ENCODE measurements at places on chromosomes 3 and 15.

GRCh38 chr15:68010361-68011153 lies 43.6 kb upstream of the PIAS1 start:
- DNase-seq = no peak

DNA sequence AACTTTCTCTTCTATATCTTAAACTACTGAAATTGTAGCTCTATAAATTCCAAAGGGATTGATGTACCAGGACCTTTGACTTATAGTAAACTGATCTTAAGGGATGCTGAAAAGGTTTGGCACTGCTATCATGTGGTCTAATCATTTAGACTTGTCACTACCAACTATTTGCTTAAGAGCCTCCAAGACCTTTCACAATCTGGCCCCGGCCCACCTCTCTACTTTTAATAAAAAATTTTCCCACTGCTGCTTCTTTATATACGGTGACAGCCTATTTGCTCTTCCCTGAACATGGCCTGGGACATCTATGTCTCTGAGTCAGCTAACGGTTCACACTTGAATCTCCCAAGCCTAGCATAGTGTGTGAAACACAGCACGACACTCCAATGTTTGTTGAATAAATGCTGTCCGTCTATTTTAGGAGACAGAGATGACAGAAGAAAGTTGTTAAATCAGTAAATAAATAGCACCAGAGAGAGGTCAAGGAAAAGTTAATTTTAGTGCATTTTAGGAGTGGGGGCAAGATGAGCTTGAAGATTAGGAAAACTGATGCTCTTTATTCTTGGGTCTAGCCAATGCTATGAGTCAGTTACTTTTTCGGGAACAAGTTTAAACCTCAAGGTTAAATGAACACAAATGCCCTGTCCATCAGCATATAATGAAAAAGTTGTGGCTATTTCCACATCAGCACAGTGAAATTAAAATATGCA lies 212.9 kb downstream of the TIGIT start:
- no peak for DNase-seq

DNA sequence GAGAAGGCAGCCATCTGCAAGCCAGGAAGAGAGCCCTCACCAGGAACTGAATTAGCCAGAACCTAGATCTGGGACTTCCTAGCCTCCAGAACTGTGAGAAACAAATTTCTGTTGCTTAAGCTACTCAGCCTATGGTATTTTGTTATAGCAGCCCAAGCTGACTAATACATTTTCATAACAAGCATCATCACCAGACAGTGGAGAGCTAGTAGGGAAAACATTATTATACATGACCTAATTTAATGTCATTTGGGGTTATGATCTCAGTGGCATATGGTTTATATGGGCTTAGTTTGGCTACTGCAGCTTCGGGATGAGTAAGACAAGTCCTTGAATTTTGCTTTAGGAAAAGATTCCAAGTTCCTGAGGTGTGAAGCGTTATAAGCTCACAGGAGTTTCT lies 35.6 kb downstream of the LNP1 start:
- no peak for DNase-seq

DNA sequence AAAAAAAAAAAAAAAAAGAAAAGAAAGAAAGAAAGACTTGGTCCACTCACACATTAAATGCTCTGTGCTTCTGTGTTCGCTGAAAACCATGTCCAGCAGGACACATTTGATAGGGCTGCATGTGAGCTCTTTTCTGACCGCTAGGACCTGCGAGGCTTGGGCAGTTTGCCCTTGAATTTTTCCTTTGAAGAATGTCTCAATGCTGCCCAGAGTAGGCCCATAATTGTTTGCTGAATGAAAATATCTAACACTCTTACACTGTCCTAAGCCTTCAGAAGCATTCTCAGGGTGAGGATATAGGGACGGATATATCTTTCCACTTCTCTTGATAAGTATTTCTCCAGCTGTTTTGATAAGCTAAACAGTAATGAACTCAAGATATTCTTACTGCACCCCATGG lies 6.0 kb downstream of the KIF9 start:
- DNase-seq = no peak

DNA sequence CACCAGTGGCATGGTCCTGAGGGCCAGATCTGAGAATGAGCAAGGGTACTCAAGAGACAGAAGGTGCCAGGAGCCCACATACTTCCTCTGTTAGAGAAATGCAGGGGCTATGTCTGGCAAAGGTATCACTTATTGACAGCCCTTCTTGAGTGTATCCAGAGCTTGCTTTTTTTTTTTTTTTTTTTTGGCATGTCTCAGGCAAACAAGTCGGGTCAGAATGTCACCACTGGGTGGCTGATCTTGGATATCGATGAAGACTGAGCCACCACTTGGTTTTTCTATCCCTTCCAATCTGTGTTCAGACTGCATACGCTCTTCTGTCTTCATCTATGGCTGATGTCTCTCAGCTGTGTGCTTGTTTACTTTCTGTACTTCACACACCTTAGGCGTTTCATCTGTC lies 363.4 kb upstream of the C2CD4B start:
- DNase-seq = no peak

- DNase-seq = no peak
Measured at GRCh38 chr3:9949115-9949514, 3.1 kb downstream of the PRRT3 start.

DNA sequence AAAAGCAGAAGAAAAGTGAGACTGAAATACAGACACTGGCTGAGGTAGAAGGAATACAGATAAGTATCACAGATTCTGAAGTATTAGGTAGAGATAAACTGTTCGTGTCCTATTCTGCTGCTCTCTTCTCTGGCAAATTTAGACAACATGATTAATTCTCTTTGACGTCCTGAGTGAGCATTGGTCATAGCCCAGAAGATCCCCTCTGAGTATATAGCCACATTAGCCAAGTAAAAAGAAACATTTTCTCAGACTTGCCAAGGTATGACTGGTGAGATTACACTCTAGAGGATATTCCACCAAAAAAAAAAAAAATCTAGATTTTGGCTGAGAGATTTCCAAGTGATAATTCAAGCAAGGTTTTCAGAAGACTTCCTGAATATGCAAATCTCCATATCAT lies 111.4 kb upstream of the ALCAM start:
- DNase-seq = no peak

GRCh38 chr3:38549957-38550840 lies 54.1 kb downstream of the EXOG start:
- no peak for DNase-seq

DNA sequence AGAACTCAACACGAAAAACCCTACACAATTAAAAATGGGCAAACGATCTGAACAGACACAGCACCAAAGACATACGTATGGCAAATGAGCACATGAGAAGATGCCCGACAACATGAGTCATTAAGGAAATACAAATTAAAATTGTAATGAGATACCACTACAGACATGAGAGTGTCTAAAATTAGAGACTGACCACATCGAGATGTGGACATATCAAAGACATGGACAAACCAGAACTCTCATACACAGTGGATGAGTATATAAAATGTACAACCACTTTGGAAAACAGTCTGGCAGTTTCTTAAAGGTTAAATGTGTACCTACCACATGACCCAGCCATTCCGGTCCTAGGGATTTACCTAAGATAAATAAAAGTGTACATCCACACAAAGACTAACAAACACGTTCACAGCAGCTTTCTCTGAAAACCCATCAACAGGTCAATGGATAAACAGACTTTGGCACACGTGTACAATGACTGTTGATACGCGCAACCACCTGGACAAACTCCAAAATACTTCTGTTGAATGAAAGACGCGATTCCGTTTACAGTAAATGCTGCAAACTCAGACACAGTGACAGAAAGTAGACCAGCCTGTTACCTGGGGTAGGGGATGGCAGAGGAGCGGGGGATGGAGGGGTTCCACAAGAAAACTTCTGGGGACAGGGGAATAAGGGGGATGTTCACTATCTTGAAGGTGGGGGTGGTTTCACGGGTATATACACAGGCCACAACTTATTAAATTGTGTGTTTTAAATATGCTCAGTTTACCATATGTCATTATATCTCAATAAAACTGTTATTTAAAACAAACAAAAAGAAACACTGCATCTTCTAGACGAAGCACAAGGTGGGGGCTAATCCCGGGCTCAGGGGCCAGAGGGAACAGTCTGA lies 2.1 kb downstream of the TNK2 start:
- DNase-seq = no peak

DNA sequence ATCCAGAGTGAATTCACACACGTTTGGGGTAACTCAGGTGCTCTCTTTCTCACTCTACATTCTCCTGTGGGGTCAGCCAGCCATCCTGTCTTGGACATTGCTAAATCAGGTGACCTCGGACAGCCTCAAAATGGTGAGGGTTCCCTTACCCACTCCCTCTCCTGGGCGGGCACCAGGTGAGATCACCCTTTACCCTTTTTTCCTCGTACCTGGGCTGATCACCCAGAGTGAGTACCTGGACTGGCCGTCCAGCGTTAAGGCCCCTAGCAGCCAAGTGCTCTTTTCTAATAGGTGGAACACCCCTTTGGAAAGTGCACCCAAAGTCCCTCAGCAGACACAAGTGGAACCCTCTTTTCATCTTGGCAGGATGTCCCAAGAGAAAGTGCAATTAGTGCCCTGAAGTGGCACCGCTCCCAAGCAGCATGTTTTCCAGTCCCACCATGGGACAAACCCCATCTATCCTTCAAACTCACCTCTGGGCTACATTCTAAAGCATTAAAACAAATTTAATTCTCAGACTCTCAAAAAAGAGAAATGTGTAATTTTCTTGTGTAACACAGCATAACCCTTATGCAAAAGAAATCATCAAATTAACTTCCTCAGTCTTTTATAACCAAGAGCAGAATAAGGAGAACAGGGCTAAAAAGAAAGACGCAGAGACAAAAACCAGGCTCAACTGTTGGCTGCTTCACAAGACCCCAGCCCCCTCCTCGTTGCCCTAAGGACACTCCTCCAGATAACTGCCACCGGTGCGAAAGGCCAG lies 20.7 kb downstream of the TRANK1 start:
- no peak for DNase-seq

GRCh38 chr3:130759692-130760338 lies 13.2 kb upstream of the PIK3R4 start:
- DNase-seq = peak; percentile 44

DNA sequence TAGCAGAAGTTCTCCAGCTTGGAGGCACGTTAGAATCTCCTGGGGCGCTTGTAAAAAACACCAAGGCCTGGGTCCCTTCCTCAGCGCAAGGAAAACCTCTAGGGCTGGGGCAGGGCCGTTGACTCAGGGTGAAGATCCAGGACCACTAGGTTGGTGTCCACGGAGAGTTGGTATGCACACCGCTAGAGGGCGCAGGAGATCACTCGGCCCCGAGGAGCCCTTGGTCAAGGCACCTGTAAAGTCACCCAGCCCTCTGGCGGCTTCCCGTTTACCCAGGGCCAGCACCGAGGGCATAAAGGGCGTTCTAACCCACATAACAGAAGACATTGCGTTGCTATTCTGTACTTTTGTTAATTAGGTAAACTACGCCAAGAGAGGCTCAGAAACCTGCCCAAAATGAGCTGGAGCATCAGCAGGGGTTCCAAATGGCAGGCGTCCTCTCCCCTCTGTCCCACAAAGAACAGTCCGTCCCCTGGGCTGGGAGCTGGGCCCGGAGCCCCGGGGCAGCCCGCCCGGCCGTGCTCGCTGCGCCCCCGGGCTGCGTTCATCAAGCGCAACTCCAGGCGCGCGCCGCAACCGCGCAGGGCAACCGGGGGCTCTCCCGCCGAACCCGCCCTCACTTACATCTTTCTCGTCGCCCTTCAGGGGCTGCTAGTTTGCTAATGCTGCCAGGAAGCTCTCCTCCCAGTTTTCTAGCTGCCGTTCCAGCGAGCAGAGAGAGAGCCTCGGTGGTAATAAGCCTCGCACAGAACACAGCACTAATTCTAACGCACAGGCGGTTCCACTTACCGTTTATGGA lies 332.1 kb downstream of the ARRDC4 start:
- DNase-seq = peak; percentile 56

GRCh38 chr3:37863949-37864822 lies 2.5 kb downstream of the CTDSPL start:
- DNase-seq = no peak

DNA sequence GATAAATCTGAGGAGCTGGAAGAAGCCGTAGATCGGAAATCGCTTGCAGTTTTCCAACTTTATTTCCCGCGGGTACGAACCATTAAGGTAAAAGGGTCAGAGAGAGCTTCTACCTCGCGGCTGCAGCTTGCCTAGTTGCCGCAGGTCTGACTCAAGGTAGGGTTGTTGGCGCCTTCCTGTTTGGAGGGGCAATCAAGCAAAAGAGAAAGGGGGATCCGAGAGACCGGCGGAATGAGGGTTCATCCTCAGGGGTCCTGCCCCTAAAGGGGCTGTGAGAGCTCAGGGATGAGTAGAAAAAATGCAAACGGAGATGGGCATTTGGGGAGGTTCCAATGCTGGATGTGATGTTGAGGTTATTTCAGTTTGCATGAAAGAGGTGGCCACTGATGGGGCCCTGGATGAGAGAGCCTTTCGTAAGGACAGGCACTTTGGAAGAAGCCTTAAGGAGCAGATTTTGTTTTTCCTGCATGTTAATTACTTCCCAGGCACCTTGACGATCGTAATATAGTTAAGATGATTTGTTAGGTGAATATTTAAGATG lies 265.4 kb downstream of the CGGBP1 start:
- no peak for DNase-seq

- DNase-seq = no peak
Measured at GRCh38 chr3:99365396-99365795, 273.0 kb upstream of the COL8A1 start.

DNA sequence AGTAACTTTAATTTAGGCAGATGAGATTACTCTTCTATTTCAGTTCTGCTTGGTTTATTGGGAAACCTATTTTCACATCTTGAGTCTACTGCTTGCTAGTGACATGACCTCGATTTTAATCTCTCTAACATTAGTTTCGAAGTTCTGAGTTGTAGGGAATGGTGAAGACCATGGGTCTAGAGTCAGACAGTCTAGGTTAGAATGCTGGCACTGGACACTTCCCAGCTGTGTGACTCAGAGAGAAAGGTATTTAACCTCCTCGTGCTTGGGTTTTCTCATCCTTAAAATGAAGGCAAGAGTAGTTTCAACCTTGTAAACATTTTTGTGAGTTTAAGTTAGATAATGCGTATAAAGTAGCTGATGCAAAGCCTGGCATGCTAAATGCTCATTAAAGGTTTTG lies 422.1 kb downstream of the GRM7 start:
- no peak for DNase-seq

DNA sequence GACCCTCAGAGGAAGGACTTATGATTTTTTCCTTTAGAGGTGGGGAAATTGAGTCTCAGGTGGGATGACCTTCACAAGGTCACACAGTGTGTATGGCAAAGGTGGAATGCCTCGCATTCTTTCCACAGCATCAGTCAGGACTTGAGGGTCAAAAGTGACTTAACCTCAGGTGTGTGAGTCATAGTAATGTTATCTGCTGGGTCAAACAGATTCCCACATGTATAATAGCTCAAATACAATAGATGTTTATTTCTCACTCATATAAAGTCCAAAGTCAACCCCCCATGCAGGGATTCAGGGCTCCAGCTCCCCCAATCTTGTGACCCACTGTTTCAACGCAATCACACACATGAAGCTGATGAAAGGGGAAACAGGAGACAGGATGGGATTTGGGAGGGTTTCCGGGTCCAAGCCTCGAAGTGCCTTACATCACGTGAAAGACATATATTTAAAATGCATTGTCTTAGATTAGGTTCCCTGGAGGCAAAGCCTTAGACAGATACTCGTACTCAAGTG lies 34.0 kb upstream of the CCDC174 start:
- no peak for DNase-seq

GRCh38 chr3:51670053-51670822 lies 814 bp upstream of the TEX264 start:
- DNase-seq = no peak
